CD4-positive, alpha-beta T cell treated with Interferon alpha-2 for 1 hour (primary cell): ENCODE measurements at places on chromosomes 1 and 21.
A peak's percentile ranks its signal among the peaks of the same experiment; 100 is the strongest.

DNA sequence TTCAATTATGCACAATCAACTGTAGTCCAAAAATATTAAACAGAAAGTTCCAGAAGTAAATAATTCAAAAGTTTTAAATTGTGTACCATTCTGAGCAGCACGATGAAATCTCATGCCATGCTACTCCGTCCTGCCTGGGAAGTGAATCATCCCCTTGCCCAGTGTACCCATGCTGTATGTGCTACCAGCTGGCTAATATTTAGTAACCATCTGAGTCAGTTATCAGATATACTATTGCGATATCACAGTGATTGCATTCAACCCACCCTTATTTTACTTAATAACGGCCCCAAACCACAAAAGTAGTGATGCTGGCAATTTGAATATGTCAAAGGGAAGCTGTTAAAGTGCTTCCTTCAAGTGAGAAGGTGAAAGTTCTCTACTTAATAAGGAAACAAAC is 56.2 kb downstream of the EVI5 start:
- DNase-seq: no peak

DNA sequence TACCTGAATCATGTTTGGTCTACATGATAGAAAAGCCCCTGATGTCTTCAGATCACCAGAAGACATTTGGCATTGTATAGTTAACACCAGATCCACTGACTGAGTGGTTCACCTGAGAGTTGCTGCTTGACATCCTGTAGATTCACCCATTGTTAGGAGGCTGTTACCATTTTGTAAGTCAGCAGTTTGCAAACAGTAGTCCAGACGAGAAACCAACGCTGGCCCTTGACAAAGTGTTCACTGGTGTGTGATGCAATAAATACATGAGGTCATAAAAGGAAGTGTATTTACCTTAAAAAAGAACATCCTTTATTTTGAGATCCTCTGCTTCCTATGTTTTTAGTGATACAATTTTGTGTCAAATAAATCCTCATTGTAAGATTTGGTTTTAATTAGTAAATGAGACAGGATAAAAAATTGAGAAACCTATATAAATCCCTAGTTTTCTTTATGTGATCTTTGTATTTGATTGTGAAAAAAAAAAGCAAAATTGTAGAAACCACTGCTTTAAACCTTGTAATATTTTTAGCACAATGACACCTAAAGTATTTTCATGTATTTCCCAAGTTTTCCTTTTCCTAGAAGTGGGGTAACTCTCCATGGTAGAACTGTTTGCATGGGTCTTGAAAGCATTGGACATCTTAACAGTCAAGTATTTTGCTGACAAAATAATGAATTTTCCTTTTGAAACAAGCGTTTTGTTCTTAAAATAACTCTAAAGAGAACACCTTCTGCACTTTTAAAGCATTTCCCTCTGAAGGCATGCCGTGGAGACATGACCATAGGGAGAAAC is 204.3 kb downstream of the FGGY start:
- DNase-seq: peak; percentile 1

- DNase-seq: no peak
Measured at GRCh38 chr1:118101515-118101844, 83.5 kb downstream of the SPAG17 start.

GRCh38 chr1:21716169-21716568 is 47.0 kb upstream of the RAP1GAP start:
- no peak for DNase-seq

- DNase-seq: peak; percentile 10
Measured at GRCh38 chr1:27356619-27357280, 10.0 kb downstream of the MAP3K6 start.

DNA sequence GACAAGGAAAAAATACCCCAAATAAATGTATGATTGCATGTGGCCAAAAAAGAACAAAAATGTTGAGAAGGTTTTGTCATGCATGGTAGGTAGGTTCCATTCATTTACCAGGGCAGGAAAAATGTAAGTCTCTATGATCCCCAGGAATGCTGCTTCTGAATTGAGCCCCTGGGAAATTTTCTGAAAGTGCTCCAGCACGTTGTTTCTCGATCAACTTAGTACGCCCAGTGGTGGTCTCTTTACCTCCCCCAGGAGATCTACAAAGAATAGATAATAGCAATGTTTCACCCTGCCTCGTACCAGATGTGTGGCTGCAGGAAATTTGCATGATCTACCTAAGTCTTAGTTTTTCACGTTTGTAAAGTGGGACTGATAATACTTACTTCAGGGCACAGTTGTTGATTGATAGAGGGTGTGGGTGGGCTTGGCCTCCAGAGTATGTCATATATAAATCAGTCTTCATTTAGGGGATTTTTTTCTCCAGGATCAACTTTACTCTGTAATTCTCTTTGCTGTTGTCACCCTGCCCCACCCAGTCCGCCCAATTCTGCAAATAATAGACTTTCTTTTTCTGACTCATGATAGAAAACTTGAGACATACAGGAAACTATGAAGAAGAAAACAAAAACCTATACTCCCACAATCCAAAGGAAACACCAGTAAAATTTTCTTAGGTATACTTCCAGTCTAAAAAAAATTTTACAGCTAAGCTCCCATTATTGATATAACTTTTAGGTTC is 462.0 kb upstream of the RUNX1 start:
- DNase-seq: no peak

DNA sequence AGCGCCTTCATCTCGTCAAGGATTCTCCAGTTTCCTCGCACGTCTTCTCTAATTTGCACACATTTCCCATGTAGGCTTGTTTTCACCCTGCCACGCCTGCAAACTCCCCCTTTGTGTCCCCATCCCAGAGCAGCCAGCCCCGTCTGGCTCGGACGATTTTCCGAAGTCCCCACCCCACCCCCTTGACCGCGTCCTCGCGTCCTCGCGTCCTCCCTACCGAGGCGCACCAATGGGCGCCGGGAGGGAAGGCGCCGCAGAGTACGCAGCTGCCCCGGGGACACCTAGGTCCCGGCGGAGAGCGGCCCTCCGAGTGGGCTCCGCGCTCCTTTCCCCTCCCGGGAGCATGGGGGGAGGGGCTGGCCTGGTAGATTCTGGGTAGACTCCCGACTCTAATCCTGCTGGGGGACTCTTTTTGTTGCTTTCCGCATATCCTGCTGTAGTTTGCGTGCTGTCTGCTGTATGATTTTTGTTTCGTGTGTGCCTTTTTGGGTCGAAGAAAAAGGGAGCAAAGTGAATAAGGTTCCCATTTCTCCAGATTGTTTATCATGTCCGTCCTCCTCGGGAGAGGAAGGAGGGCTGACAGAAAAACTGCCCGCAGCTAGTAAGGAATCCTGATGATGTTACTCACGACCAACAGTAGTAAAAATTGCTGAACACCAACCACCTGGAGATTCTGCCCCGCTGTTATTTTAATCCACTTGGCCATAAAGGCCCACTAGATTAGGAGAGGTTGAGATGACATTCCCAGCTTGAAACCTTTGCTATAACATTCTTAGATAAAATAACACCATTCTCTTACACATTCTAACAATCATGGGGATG is 1.5 kb downstream of the CACHD1 start:
- no peak for DNase-seq

GRCh38 chr1:4838231-4838630 is 183.8 kb downstream of the AJAP1 start:
- DNase-seq: no peak

DNA sequence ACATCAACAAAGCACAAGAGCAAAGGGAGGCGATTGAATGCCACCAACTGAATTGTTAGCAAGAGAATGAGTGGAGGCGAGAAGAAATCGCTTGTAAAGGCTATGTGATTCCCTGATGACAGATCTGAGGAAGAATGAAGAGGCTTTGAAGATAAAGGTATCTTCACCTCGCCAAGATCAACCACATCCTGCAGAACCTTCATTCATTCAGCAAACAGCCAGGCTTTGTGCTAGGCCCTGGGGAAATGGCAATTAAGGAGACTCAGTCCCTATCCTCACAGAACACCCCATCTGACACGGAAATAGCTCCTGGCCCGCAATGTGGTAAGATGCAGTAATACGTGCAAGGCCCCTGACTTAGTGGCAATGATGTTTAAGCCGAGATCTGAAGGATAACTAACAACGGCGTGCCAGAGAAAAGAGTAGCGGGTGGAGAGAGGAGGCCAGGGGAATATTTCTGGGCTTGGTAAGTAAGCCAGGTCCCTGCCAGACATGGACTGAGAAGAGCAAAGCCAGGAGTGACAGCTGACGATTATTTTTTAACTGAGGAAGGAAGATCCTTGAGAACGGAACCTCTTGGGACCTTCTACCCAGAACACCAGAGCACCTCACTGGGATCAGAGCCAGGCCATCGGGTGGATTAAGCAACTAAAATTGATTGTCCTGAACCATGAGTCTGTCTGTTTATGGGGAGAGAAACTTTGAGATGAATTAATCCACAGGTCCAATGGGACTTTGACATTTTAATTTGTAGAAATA is 4.6 kb upstream of the VSIG8 start:
- DNase-seq: no peak

GRCh38 chr1:230629511-230629910 is 12.8 kb upstream of the COG2 start:
- DNase-seq: no peak

DNA sequence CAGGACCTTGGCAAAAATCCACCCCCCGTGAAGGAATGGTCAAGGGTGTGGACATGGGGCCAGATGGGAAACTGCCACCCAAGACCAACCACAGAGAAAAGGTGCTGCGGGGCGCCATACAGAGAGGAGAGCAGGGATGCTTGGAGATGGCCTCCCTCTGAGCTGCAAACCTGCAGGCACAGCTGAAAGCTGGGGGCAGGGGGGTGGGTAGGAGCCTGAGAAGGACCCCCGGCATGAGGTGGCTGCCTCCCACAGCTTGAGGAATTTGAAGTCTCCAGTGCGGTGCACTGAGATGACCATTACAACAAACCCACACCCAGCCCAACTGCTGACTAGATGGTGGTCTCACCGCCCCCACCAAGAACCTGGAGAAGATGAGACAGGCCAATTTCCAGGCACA is 84.8 kb downstream of the WDR4 start:
- DNase-seq: no peak

- DNase-seq: no peak
Measured at GRCh38 chr1:166379447-166379846, 212.6 kb upstream of the FAM78B start.

DNA sequence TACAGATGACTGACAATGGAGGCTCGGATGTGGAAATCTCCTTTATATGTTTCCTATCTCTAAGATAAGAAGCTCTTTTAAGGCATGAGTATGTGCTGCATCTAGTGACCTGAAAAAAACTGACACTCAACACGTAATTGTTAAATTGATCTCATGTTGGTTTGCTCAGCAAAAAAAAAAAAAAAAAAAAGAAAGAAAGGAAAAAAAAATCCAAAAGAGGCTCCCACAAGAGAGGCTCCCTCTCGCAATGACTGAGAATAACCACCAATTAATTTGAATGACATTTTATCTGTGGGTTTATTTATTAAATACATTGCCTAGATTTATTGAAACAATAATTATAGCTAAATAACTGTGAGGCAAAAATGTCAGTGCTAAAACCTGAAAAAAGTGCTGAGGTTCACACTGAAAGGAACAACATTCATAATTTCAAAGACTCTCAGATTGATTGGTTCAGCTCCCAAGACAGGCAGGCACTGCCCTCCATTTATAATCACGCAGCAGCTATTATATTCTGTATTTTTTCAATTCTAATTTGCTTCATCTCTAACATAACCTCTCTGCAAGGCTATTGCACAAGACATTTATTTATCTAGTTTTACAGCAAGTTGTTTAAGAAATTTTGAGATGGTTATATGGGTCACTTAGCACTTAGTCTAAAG is 184.5 kb upstream of the TMPRSS15 start:
- DNase-seq: no peak

- no peak for DNase-seq
Measured at GRCh38 chr1:39836595-39837110, 46.7 kb downstream of the TRIT1 start.

DNA sequence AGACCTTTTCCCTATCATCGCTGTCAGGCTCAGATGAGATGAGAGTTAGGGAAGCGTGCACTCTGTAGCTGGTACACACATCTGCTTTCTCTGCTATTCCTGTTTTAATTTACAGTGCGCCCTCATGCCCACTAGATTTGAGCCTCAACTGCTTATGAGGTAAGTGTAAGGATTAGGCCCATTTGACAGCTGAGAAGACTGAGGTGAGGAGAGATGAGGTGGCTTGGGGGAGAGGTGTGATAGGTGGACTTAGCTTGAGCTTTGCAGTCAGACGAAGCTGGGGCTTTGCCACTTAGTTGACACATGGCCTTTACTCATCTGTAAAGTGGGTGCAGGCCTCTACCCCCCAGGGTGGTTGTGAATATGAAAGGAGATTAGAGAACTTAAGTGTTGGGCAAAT is 8.5 kb downstream of the TMEM61 start:
- DNase-seq: no peak

GRCh38 chr21:34950980-34951379 is 98.1 kb downstream of the RUNX1 start:
- no peak for DNase-seq

GRCh38 chr1:228180959-228181644 is 15.5 kb downstream of the IBA57 start:
- no peak for DNase-seq

- DNase-seq: no peak
Measured at GRCh38 chr1:35847935-35848565, 35.0 kb upstream of the AGO1 start.

DNA sequence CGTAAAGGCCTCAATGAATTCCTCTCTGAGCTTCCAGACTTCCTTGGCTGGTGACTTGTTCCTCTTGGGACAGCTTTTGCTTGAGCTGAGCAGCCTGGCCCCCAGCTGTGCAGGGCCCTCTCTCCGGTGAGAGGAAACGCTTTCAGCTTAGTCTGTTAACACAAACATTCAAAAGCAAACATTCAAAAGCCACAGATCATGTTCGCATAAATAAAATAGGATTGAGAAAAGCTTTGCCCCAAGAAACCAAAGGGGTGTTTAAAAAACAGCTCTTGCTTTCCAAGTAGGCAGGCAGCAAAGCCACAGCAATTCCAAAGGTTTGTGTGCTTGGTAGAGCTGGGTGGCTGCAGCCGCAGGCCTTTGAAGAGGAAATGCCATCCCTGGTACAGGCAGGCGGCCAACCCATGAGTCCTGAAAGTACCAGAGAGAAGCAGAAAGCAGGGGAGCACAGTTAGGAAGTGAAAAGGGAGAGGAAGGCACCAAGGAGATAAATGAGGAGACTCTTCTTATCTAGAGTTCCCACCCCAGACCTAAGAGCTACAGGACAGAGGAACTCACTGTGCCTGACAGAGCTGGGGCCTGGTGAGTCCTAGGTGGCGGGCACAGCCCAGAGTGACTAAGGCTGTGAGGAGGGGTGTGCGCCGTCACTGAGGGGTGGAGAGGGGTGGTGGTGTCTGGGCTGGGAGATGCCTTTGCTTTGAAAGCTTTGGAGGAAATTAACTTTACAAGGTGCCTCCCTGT is 48.4 kb downstream of the CCN1 start:
- DNase-seq: no peak

- no peak for DNase-seq
Measured at GRCh38 chr1:31207569-31207968, 32.1 kb downstream of the NKAIN1 start.

DNA sequence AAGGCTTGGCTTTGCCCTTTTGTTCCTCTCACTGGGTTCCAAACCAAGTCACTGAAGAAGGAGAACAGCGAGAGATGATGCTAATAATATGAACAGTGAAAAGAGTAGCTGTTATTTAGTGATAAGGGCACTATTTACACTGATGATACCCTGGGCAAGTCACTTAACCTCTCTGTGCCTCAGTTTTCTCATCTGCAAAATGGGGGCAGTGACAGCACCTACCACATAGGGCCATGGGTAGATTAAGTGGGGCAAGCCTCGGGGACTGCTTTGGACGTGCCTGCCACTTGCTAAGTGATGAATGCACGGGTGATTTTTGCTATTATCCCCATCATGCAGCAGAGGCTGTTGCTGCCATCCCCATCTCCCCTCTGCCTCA is 9.2 kb downstream of the ATP13A2 start:
- DNase-seq: no peak
